Psoas muscle (tissue), 8 donors: ENCODE measurements at places on chromosomes 4 and X.

GRCh38 chr4:161208564-161208963 lies 955.2 kb downstream of the FSTL5 start:
- no peaks in the 10 kb centered on the region for H3K36me3 ChIP-seq
- H3K4me1 ChIP-seq = no peaks in the 10 kb centered on the region
- no peaks in the 10 kb centered on the region for H3K27me3 ChIP-seq
- no peak overlapping the region for H3K4me3 ChIP-seq

DNA sequence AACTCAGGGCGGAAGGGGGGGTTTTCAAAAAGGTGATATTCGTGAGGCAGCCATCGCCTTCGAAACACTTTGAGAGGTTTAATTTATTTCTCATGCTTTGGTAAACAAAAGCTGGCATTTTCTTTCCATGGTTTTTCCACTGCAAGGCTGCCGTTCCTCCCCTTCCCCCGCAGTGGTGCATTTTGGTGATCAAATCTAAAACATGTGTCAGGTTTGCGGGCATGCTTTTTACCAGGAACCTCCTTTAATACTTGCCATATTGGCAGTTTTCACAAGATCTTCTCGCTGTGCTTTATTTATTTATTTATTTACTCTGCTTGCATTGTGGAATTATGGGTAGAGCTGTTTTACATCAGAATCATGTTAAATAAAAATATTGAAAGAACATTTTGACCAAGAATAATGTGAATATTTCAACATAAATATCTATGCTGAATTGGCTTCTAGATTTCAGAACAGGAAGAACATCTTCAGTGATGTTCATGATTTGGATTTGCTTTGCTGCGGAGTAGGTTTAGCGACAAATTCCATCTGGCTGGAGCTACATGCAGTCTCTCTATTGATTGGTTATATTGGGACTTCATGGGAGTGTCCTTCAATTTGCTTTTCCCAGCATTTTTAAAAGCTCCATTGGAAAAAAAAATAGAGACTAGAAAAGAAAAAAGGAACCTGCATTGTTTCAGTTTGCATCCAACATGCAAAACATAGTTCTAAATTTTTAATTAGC lies 54.4 kb downstream of the STOX2 start:
- H3K4me3 ChIP-seq = peak overlapping the region; percentile 54
- no peak for DNase-seq
- peaks cover 7% of the 10 kb centered on the region for H3K4me1 ChIP-seq

- H3K36me3 ChIP-seq = no peaks in the 10 kb centered on the region
- no peaks in the 10 kb centered on the region for H3K27me3 ChIP-seq
Measured at GRCh38 chr4:19375136-19375804, 876.4 kb upstream of the SLIT2 start.

DNA sequence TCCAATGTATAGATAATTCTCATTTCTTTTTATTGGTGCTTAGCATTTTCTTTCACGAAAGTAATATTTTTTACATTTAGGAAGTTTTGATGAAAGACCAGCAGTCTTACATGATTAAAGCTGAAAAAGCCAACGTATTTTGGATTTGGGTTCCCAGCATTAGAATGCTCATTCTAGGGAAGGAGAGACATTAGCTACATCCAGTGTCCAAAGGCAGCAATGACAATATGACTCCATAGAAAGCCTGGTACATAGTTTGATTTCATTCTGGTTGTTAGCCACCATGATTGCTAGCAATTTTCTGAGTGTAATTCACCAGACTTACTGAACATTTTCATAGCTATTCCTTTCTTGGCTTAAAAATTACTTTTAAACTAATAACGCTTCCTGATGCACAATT lies 1397.5 kb downstream of the PCDH7 start:
- H3K4me1 ChIP-seq = no peaks in the 10 kb centered on the region
- no peak overlapping the region for H3K4me3 ChIP-seq
- no peak for DNase-seq
- no peak overlapping the region for H3K27ac ChIP-seq
- H3K36me3 ChIP-seq = no peaks in the 10 kb centered on the region

GRCh38 chrX:120428309-120428708 lies 40.8 kb downstream of the LAMP2 start:
- H3K4me1 ChIP-seq = no peaks in the 10 kb centered on the region
- no peak for DNase-seq
- H3K27me3 ChIP-seq = no peaks in the 10 kb centered on the region
- no peak overlapping the region for H3K4me3 ChIP-seq
- H3K27ac ChIP-seq = no peak overlapping the region
